ENCODE measurements at places on chromosomes 5 and 9.

GRCh38 chr9:21465859-21466518, 16.1 kb downstream of the IFNE start:
- DNase-seq, result peak; percentile 53

- DNase-seq, result no peak
Observed at GRCh38 chr5:173872957-173873305, 15.2 kb upstream of the CPEB4 start.

DNA sequence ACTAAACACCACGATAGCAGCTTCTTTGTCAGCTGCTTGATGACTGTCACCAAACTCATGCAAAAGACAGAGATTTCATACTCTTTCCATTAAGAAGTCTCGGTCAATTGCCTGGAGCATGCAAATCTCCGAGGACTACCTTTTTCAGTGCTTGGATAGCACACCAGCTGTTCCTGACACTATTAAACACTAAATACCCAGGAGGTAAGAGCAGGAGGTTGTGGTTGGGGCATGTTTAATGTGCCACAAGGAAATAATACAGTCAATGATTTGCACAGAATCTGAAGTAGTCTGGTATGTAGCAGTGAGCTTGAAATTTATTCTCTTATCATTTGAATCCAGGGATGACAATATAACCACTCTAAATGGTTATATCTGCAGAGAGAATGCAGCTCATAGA, 996.2 kb downstream of the CDH12 start:
- no peak for DNase-seq

DNA sequence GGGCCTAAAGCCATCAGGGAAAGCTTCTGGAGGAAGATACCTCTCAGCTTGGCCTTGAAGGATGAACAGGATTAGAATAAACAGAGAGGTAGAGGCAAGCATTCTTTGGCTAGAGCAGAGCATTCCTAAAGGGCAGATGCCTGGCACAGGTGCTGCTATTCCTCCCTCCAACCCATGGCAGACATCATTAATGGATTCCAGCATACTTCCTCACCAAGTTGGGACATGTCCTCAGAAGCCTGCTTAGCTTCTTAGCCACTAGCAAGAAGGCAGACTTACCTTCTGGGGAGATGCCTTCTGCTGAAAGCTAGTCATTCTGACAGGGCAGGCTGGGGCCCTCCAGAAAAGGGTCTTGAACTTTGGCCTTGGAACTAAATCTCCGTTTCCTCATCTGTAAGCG, 122.0 kb downstream of the RGS3 start:
- DNase-seq, result no peak

DNA sequence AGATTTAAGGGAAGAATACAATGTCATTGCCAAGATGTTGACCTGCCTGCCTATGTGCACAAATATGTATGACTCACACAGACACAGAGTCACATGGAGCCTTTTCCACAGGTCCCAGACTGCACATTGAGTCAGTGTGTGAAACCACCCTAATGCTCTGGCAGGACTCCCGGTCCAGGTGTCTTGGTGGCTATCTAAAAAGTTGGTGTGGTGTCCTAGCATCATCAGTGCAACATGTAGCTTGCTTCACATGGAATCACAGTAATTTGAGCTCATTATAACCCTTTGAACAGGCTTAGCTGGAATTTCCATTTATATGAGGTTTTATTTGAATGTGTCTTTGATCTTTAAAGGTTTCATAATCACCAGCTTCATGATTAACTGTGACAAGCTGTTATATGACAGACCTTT, 10.7 kb downstream of the IFNA5 start:
- no peak for DNase-seq

DNA sequence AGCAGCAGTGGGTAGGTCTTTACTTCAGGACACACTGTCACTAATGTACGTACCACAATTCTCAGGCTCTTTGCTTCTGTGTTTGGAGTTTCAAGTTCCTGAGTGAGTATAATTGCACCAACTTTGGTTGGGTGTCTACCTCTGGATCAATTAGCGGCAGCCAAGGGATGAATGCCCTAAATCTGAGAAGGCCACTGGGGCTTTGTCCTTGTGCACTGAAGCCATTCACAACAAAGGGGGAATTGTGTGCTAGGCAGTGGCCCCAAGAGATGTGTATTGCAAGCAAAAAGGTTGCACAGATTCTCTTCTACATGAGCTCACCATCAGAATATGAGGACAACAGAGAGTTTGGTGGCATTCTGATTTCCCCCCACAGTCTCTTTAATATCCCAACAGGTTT, 3.9 kb upstream of the PHF24 start:
- DNase-seq, result no peak

- DNase-seq, result no peak
Observed at GRCh38 chr5:2542821-2543220, 208.7 kb downstream of the IRX2 start.

DNA sequence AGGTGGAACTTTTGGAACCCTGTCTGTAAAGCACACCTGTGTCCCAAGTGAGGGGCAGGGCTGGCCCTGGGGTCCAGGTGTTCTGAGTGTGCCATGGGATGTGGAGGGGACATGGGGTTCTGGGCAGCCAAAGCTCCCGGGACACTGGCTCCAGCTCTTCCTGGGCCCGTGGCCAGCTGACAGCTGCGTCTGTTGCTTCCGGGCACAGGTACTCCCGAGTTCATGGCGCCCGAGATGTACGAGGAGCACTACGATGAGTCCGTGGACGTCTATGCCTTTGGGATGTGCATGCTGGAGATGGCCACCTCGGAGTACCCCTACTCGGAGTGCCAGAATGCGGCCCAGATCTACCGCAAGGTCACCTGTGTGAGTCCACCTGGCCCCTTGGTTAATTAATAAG, 50.7 kb downstream of the WNK2 start:
- DNase-seq, result no peak

DNA sequence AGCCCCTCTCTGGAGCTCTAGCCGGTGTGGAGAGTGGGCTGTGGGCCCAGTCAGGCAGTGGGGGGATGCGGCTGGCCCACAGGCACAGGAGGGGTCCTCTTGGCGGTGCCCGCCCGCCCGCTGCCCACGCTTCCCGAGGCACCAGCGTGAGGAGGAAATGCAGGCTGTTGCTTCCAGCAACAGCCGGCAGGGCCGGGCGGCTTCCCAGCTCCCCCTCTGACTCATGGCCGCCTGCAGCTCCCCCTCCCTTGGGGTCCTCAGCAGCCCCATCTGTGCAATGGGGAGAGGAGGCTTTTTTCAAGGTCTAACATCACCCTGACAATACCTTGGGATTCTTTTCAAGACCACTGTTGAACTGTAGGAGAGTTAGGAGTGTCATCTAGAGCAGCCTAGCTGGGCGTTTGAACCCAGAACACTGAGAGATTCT, 10.4 kb downstream of the CXXC5 start:
- no peak for DNase-seq

GRCh38 chr5:83721953-83722901, 1.6 kb upstream of the HAPLN1 start:
- peak; percentile 2 for DNase-seq

GRCh38 chr9:123354806-123355508, 1.0 kb upstream of the CRB2 start:
- no peak for DNase-seq

GRCh38 chr9:3676766-3677165, 151.0 kb upstream of the RFX3 start:
- no peak for DNase-seq

- no peak for DNase-seq
Observed at GRCh38 chr9:135500071-135500524, 384 bp upstream of the MRPS2 start.

GRCh38 chr5:5042806-5043205, 97.3 kb upstream of the ADAMTS16 start:
- DNase-seq, result no peak

GRCh38 chr5:1008451-1009358, at the start of gene NKD2:
Gene NKD2, plus strand, starts transcription at chr5:1008802. Its CDS starts 256 bp downstream, at chr5:1009058.
- DNase-seq, result peak; percentile 24

- peak; percentile 41 for DNase-seq
Observed at GRCh38 chr5:142143878-142144277, 35.3 kb downstream of the NDFIP1 start.

DNA sequence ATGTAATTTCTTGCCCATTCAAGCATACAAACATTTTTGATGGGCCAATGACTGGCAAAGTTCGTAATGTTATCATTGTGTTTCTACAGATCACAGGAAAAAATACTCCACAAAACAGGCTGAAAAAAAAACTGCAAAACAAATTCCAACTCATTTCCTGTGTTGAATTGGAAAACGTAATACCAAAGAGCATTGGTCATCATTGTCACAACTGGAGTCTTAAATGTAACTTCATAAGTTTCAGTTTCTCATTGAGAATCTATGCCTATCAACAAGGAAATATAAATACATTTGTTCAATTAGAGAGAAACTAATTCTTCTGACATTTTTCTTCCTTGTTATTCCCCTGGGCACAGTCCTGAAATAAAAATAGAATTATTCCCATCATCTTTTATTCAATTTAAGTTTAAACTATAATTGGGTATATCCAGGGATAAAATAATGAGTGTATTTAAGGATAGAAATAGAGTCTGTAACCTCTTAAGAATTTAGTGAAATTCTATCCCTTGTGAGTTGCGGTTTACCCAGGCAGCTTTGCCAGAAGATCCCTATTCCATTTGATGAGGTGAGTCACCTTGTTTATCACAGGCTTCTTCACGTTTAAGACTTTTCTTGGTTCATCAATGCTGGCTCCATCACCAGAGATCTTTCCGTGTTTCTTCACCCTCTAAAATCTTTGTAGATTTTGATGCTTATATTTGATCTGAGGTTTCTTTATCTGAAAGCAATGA, 112.7 kb upstream of the ITGA1 start:
- no peak for DNase-seq

- no peak for DNase-seq
Observed at GRCh38 chr5:159953609-159954008, 37.3 kb downstream of the ADRA1B start.

DNA sequence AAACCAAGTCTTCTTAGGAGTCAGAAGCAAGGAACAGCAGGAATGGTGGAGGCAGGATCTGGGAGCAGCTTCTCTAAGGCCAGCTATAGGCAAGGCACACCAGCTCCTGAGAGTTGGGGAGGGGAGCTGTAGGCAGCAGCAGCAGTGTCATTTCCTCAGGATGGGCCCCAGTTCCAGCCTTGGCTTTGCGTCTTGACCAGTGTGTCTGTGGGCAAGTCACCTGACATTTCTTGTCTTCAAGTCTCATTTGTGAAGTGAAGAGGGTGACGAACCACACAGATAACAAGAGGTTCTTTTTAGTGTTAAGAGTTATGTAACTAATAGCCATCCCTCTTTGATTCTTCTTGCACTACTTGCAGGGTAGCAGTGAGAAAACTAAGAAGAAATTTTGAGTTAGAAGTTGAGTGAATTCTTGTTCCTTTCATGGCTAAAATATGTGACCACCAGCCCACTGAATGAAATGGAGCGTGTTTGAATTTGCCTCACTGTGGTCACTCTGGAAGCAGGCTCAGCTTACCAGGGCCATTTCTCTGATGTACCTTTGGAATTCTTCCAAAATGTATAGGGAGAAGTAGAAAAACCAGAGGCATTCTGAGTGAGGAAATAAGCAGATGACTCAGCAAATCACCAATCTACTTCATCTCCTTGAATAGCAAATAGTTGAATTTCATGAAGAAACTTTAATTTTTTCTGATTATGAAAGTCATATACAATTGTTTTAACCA, 42.4 kb downstream of the RHOBTB3 start:
- DNase-seq, result no peak

GRCh38 chr5:43839218-43839617, 236.2 kb downstream of the NNT start:
- DNase-seq, result no peak

- no peak for DNase-seq
Observed at GRCh38 chr9:89530726-89531125, 32.8 kb upstream of the SEMA4D start.

DNA sequence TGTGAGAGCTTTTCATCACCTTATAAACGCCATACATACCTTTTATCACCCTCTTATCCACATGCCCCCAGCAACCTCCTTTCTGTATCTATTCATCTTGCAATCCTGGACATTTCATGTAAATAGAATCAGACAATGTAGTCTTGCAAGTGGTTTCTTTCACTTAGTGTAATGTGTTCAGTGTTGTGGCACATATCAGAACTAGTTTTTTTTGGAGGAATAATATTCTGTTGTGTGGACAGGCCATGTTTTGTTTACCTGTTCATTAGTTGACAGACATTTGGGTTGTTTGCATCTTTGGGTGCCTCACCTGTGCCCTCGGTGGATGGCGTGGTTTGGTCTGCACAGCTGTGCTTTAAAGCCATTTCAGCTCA, 1.3 kb downstream of the SQSTM1 start:
- no peak for DNase-seq

DNA sequence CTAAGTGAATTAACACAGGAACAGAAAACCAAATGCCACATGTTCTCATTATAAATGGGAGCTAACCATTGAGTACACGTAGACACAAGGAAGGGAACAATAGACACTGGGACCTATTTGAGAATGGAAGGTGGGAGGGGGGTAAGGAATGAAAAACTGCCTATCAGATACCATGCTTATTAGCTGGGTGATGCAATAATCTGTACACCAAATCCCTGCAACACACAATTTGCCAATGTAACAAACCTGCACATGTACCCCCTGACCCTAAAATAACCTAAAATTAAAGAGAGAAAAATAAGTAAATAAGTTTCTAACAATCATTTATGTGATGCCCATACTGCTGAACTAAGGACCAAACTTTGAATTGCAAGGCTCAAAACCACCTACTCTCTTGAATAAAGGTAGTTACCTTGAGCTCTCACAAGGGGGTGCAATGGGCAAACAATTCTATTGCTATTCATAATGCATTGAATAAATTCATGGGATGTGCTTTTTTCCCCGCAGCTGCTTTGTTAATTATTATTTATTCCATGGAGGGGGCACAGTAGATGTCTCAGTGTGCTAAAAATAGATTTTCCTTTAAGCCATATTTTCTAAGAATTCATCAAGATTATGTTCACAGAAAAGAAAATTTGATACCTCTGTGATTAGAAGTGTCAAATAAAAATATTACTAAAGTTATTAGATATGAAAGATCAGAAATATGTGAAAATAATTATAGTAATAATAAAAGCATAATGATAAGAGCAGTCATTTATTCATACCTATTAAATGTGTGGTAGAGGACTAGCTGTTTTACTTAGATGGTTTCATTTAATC, 76.2 kb upstream of the PTPN3 start:
- peak; percentile 50 for DNase-seq

GRCh38 chr5:78720227-78720985, 71.8 kb upstream of the LHFPL2 start:
- DNase-seq, result no peak
